ENCODE measurements at places on chromosomes 3 and 15.

DNA sequence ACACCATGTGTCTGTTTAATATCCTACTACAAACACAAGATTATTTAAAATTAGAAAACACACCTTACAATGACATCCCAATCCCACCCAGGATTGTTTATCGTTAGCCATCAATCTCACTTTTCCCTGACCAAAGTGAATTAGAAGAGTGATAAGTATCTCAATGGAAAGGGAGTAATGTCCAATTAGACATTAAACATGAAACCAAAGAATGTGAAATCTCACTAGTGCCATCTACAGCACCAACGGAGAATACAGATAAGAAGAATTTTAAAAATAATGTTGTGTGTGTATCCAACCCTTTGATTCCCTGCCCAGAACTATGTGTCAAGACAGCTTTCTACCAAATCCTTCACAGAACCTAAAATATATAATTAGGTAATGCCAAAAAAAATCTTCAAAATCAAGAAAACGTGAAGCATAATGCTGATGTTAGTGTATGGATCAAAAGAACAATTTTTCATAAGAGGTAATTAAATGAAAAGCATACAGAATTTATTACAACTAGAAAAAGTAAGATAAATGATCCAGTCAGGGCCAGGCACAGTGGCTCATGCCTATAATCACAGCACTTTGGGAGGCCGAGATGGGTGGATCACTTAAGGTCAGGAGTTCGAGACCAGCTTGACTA is 64.2 kb downstream of the SCAPER start:
- DNase-seq: no peak

DNA sequence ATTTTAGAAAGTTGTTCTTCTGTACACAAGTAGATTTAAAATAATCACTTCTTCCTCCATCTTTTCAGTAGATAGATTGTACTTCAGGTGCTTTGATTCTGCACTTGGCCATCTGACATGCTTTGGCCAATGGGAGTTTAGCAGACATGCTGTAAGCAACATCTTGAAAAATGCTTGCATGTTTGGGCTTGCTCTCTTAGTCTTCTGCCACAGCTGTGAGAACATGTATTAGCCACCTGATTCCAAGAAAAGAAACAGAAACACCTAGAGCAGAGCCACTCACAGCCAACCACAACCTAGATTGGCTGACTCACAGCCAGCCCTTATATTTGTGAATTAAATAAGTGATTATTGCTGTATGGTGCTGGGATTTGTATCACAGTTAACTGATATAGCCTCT is 70.2 kb upstream of the GADL1 start:
- no peak for DNase-seq

DNA sequence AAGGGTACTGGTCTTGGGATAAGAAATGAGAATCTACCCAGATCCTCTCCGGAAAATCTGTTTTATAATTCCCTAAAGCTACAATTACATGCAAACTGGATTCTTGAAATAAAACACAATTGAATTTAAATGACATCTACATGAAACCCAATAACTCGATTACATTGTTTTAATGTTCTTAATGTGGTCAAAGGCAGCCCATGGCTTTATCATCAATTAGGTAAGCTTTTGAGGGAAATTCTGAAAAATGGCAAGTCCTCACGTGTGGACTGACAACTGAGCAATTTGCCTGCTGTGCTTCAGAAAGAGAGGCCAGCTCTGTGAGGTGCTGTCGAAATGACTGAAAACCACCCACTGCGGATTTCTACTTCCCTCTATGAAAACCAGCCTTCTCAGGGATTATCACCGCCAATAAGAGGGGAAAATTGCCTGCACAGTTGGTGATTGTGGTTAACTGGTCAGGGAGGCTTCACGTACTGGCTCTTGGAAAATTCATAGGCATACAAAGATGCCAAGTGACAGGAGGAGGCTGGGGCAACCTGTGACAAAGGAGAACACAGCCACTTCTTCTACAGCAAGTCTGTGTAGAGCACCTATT is 200.8 kb upstream of the SLCO3A1 start:
- no peak for DNase-seq

DNA sequence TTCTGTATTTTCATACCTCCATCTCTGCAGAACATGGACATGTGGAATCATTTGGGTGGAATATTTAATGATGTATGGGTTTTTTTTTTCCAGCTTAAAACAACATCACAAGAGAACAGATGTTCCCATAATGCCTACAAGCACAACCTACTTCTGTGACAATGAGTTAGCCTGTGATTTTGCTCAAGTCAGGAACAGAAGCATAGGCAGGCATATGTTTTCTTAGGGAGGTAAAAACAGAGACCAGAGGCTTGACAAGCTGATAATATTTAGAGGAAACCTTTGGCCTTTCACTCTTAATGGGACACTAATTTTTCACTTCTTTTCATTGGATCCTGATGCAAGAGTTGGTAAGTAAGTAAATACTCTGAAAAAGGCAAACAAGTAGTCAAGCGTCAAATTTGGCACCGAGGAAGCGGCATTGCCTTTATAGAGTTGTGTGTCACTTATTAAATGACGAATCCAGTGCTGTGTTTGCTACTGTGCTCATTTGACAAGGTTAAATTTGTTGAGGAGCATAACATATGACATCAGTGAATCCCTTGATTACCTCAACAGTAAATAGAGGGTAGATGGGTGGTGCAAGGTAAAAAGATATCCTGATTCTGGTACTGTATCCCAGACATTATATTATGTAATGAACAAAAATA is 66.7 kb upstream of the RBMS3 start:
- DNase-seq: no peak

DNA sequence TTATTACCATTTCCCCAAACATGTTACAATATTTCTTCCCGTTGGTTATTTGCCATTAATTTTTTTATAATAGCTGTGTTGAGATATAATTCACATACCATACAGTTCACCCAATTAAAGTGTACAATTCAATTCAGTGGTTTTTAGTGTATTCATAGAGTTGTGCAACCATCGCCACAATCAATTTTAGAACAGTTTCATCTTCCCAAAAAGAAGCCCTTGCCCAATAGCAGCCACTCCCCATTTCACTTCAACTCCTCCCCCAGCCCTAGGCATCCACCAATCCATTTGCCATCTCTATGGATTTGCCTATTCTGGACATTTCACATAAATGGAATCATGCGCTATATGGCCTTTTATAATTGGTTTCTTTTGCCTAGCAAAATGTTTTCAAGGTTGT is 225.1 kb downstream of the EPHB1 start:
- DNase-seq: no peak

GRCh38 chr3:112651071-112651470 is 10.1 kb upstream of the CCDC80 start:
- DNase-seq: no peak

- DNase-seq: no peak
Observed at GRCh38 chr3:65526656-65527055, 512.1 kb downstream of the MAGI1 start.

GRCh38 chr3:152300029-152300731 is 31.5 kb downstream of the MBNL1 start:
- no peak for DNase-seq

DNA sequence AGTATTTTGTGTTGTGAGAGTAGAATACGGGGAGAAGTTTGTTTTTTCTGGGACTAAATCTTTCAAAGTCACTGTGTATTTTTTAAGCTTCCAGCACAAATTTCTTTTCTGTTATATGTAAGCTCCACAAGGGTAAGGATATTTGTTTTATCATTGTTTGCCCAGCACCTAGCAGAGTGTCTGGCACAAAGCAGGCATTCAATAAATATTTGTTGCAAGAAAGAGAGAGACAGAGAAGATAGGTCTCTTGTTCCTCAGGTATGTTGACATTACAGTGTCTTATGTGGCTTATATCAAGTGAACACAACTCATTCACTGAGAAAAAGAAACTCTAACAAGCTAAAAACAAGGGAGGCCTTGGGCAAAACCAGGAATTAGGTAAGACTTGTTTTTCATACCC is 26.6 kb upstream of the FNDC3B start:
- no peak for DNase-seq

GRCh38 chr3:69490235-69490634 is 104.3 kb upstream of the FRMD4B start:
- no peak for DNase-seq

GRCh38 chr15:88842156-88842555 is 38.9 kb downstream of the ACAN start:
- DNase-seq: no peak

DNA sequence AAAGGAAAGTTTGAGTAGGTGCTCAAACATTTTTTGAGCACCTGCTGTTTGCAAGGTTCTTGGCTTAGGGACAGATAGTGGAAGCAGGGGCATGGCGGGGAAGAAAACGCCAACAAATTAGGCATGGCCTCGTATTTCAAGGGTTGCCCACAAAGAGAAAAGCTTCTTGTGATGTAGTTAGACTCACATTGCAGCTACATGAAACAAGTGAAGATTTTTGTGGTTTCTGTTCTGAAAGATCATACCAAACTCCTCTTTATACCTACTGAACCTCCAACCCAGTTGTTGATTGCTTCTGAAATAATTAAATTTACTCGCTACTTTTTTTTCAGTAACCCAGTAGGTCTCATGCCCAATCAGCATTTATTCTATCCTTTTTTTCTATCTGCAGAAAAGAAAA is 23.5 kb upstream of the RARB start:
- DNase-seq: no peak

DNA sequence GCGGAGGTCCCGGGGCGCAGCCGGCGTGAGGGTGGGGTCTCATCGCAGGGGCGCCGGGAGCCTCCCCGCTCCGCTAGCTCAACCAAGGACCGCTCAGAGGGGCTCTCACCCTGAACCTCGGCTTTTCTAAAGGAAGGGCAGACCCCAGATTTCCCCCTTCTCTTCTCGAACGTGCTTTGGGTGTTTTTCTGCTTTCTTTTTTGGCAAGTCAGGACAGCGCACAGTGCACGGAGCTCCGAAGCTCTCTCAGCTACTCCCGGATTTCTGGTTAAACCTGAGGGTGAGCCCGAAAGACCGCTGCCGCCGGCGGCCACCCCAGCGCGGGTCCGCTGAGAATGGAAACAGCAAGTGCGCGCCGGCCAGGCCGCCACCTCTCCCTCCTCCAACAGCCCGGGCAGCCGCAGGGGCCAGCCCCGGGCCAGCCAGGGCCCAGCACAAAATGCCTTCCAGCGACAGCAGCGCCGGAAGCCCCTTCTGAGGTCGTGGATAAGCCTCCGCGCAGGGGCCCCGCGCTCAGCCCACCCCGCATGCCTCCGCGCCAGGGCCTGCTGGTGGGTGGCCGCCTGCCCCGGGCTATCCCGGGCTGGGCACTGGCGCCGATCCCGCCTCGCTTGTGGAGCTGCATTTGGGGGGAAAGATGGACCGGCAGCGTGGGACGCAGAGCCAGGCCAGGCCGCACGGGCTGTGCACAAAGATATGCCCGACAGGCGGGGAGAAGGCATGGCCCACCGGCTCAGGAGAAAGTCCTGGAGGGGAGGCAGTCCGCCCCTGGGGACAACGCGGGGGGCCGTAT is 8.2 kb upstream of the OCA2 start:
- peak; percentile 43 for DNase-seq

GRCh38 chr3:196159952-196160804 is 51.0 kb downstream of the ZDHHC19 start:
- peak; percentile 69 for DNase-seq

GRCh38 chr15:90348456-90348855 is 3.6 kb upstream of the ZNF774 start:
- no peak for DNase-seq

- peak; percentile 61 for DNase-seq
Observed at GRCh38 chr3:109432833-109433232, 95.5 kb upstream of the DPPA4 start.

DNA sequence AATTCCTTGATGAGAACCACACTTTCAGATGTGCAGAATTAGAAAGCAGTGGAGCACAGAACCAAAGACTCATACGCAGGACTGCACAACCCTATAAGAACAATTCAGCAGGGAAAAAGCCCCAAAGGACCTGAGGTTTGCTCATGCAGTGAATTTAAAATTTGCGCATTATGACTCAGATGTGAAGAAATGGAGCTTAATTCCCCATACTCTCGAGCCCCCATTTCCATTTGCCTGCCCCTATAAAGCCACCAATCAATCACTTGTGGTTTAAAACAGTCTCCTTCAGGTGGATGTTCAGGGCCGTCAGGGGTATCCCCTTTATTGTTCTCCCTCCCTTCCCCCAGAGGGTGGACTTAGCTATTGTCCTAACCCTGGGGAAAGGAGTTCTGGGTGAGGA is 221.2 kb downstream of the IGSF11 start:
- no peak for DNase-seq
